Kidney capillary endothelial cell (primary cell): ENCODE measurements at places on chromosomes 7 and 10.

DNA sequence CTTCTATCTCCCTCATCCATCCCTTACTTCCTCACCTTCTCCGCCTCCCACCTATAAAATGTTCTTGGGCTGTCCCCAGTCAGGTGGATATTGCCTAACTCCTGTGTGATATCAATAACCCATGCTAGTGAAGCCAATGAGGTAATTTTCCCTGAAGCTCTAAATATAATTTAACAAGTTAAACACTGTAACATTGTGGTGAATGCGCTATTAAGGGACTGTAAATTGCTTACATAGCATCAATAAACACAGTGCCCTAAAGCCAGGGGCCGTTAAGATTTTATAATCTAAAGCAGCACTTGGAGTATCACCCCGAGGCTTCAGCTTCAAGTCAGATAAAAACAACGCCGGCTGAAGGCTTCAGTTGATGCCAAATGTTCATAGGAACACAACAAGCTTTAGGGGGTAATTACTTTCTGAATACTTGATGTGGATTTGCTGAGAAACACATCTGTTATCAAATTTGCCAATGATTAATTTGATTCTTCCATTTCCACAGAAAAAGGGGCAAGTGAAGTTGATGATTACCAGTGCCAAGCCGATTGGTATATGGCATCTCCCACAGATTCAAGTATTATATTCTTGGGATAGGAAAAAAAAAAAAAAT is 138.4 kb downstream of the CREB5 start:
- no peak for DNase-seq

GRCh38 chr10:116287906-116288501 is 15.0 kb upstream of the GFRA1 start:
- DNase-seq = peak; percentile 62

- no peak for DNase-seq
These were observed 268.3 kb upstream of the MEOX2 start for GRCh38 chr7:15954671-15955354.

DNA sequence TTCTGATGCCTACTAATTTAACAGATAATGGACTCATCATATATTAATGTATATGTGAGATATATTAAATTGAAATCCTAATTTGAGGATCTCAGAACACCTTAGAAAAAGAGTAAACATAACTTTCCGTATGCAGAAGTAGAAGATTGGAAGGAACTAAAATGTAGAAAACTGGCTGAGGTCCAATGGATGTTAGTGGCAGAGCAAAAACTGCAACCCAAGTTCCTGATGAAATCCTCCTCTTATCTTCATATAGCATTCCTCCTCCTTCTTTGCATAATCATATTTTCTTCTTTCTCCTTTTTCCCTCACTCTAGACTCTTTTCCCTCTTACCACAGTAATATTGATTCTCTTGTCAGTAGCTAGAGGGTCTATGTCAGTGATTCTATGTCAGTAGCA is 6.0 kb downstream of the INA start:
- DNase-seq = no peak

- DNase-seq = no peak
These were observed 34.0 kb downstream of the TMEM270 start for GRCh38 chr7:73894733-73895551.

GRCh38 chr10:22495396-22495795 is 150.1 kb downstream of the SPAG6 start:
- no peak for DNase-seq

GRCh38 chr7:151133266-151133985 is 34.1 kb downstream of the GBX1 start:
- no peak for DNase-seq

- DNase-seq = peak; percentile 42
These were observed 67.4 kb downstream of the HHEX start for GRCh38 chr10:92757066-92757710.

- no peak for DNase-seq
These were observed 463.9 kb downstream of the PTPRN2 start for GRCh38 chr7:158123753-158124152.

- DNase-seq = no peak
These were observed 343.3 kb downstream of the GRID1 start for GRCh38 chr10:86023336-86023735.

DNA sequence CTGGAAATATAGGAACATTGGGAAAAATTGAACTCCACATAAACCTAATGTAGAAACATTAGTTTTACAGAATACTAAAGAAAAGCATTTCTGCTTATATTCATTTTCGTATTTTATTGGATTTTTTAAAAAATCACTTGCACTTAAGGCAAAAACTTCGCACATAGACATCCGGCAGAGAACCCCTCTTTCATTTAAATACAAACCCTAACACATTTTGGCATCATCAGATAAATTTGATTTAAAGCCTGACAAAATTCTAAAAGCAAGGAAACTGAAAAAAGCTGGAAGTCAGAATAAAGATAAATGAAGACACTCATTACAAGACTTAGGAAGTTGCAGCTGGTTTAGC is 396 bp upstream of the EXOC4 start:
- DNase-seq = no peak

- no peak for DNase-seq
These were observed 17.6 kb downstream of the BCCIP start for GRCh38 chr10:125840955-125841354.

DNA sequence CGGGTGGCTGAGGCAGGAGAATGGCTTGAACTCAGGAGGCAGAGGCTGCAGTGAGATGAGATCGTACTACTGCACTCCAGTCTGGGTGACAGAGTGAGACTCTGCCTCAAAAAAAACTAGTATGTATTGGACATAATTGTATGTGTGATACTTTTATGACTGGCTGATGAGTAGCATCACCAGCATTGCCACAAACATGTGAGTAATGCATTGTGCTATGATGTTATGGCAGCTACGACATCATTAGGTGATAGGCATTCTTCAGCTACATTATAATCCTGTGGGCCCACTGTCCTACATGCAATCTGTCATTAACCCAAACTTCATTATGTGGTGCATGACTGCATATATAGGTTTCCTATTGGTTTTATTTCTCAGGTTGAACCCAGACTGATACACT is 352.4 kb downstream of the GALNT17 start:
- no peak for DNase-seq

- DNase-seq = no peak
These were observed 14.2 kb upstream of the GTF2IRD1 start for GRCh38 chr7:74439541-74439940.

DNA sequence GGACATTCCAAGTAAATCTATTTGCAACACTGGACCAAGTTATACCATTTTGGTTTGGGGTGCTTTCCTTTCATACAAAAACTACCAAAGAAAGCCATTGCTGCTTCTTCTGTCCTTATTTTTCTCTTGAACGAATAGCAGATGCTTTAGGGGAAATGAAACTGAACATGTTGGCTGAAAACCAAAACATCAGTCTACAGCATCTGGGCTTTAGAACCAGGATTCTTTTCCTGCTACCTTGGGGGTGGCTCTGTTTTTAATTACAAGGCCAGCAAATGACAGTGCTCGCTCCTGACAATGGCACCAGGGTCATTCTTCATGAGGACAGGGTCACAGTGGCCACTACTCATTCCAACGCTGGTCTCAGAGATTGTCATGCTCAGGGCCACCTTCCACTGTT is 80.3 kb downstream of the WDR11 start:
- DNase-seq = no peak

GRCh38 chr7:86814661-86815379 is 171.1 kb downstream of the GRM3 start:
- peak; percentile 1 for DNase-seq

DNA sequence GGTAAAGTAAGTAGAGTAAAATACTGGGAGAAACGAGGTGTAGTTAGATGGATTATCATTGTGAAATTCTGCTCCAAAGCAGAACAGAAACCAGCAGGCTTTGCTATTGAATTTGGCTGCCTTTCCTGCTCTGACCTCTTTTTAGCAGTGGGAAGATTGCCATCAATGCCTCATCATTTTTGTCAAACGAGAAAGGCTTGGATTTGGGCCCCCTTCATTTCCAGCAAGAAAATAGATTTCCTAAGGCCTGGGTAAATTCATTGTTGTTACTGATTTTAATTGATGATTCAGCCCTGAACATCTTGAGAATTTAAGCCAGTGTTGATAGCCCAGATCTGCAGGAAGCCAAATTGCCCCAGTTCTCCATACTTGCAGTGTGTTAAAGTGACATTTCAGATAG is 35.2 kb upstream of the ASAH2 start:
- DNase-seq = no peak

- no peak for DNase-seq
These were observed 35.3 kb downstream of the STK32C start for GRCh38 chr10:132272231-132272971.

DNA sequence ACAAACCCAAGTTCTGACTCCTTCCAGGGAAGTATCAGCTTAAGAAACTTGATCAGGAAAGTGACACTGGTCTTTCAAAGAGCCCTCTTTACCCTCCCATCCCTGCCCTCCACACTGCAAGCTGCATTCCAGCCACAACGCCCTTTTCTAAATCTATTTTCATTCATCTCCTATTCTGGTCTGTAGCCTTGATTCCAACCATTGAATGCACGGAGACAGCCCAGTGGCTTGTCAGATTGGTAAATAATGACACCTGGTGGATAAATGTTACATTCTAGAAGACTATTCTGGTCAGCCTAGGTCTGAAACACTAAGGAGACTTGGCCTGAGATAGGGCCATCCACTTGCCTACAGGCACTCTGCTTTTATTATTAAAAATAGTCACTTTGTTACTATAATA is 20.9 kb downstream of the MORN4 start:
- peak; percentile 62 for DNase-seq

DNA sequence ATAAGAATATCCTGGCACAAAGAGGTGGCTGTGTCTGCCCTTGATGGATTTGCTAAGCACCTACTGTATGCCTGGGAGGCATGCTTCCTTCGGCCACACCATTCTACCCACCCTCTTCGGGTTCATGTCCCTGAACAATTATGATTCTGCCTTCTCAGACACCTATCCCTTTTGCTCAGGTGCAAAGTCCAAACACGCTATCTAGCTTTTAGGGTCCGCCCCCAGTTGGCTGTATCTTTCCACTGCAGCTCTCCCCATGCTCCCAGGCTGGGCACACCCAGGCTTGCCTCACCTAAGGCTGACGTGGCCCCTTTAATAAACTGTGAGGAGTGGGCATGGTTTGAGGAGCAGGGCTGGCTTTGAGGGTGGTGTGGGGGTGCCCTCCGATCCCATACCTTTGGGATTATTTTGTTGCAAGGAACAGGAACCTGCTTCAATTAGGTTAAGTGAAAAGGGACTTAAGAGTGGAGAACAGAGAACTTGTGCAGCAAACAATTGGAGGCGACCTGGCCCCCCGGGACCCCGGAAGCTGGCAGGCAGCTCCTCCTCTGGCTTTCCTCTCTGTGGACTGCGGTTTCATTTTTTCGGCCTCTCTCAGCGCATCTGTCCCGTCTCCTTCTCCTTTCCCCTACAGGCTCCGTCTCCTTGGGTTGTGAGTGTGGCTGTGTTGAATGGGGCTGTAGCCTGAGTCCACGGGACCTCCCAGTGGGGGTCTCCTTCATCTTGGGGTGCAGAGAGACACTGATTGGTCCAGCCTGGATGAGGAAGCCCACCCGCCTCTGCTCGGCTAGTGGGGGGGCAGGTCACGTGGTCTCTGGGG is 3.8 kb downstream of the CLIP2 start:
- DNase-seq = no peak

- no peak for DNase-seq
These were observed 136.5 kb upstream of the ADARB2 start for GRCh38 chr10:1873661-1874315.

GRCh38 chr10:60434418-60435046 is 44.9 kb upstream of the ANK3 start:
- DNase-seq = peak; percentile 65

DNA sequence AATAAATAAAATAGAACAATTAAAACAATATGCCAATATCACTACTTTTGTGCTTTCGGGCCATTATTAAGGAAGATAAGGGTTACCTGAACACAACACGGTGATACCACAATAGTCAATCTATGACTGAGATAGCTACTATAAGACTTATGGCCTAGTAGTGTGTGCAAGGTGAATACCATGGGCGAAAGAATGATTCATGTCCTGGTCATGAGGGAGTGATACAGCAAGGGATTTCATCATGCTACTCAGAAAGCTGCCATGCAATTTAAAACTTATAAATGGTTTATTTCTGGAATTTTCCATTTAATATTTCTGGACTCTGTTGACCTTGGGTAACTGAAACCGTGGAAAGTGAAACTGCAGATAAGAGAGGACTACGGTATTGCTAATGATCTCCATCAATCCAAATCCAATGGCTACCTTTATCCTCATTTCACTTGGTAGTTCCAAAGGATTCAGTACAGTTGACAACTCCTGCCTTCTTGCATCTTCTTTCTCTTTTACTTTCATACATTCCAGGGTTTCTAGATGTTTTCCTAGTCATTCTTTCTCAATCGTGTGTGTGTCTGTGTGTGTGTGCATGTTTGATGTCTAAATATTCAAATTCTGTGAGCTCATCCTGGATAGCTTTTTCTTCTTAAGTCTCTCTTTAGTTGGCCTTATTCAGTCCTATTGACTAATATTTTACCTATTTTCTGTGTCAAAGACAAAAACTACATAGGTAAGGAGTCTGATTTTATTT is 100.5 kb upstream of the MAGI2 start:
- no peak for DNase-seq

DNA sequence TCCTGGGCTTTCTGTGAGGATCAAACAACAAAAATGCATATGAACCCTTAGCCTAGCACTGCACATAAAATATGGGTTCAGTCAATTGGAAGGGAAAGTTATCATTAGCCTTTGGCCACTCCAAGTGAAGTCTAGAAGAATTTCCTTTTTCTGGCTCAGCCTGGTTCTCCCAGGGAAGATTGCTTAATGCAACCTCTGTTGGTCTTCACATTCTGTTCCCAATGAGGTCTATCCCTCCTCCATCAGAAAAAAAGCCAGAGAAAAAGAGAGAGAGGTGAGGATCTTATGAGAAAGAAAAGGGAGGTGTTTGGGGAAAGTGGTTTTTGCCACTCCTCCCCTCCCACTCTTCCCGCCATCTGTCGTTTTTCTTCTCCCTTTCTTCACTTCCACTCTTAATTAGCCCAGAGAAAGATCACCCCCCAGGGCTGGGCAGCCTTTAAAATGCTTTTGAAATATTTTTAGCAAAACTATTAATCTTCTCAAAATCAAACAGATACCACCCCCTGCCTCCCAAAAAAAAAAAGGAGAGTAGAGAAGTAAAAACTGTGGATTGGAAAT is 31.1 kb downstream of the CPVL start:
- no peak for DNase-seq

GRCh38 chr7:5625938-5626337 is 155.5 kb downstream of the RNF216 start:
- peak; percentile 56 for DNase-seq

DNA sequence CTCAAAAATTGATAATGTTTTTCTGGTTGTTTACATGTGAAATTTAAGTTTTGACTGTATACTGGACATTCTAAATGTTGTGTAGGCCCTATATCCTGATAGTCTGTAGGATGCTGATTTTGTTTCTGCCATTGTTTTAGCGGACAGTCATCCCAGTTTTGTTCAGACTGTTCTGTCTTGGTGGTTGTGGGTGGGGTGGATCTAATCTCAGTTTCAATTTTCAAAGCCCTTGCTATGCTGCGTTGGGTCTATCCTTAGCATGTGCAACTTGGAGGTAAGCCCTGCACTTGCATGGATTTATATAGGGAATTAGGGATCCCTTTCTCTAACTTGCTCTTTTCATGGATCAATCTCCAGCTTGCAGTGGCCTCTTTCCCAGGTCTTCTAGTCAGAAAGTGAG is 19.1 kb downstream of the DBF4 start:
- DNase-seq = no peak

GRCh38 chr7:87426160-87426559 is 49.3 kb downstream of the ABCB4 start:
- no peak for DNase-seq
